Activated T-cell treated with anti-CD3 and anti-CD28 coated beads for 4 hours (primary cell): ENCODE measurements at places on chromosomes 1 and 21.

- DNase-seq: no peak
These were observed 174.4 kb upstream of the UBE2U start for GRCh38 chr1:64029037-64029436.

GRCh38 chr1:247548769-247549182, at the start of gene GCSAML:
Gene GCSAML (plus strand): TSS chr1:247549134. CDS start chr1:247549192, 58 bp downstream.
- DNase-seq: no peak

GRCh38 chr1:216896146-216896545, 172.9 kb upstream of the ESRRG start:
- no peak for DNase-seq

GRCh38 chr1:207284209-207284897, 37.1 kb upstream of the CD55 start:
- DNase-seq: no peak

DNA sequence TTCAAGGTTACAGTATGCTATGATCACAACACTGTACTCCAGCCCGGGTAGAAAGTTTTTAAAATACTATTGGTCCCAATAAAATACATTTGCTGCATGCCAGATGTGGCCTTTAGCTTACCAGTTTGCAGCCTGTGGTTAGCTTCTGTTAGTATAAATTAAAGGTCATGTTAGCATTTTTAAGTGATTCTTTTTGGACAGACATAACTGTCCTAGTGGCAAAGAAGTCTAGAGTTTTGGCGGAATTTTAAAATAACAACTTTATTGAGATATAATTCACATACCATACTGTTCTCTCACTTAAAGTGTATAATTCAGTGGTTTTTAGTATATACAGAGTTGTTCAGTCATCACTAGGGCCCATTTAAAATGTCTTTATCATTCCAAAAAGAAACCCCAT, 24.3 kb upstream of the TMEM39B start:
- DNase-seq: no peak

- no peak for DNase-seq
These were observed at the start of gene SH3BGR for GRCh38 chr21:39451332-39452206. Gene SH3BGR (plus strand): TSS chr21:39451970. CDS start chr21:39452097, 127 bp downstream.

DNA sequence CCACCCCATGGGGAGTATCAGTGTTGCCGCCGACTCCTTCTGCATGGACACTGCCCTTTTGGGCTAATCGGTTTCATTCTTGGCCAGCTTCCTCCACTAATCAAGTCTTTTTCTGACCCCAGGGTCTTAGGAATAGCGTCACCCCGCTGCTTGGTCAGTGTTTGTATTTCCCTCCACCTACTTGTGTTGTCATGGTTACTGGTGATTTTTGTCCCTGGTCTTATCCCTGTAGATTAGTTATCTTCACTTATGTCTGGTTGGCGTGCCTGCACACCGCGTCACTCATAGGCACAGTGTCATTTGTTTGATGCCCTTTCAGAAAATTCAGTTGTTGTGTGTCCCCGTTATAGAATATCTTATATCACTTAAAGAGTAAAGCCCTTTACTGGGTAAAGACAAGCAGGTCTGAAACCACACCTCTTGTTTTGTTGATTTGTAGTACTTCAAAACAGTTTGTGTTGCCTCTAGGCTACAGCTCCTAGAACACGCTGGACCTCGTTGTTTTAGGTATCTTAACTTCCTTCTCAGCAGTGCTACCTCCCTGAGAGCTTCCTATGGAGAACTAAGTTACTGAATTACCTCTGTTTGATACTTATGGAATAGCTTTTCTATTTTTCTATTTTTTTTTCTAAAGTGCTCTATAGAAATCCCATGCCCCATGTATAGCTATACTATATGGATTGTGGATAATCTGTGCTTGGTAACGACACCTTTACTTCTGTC, 868 bp downstream of the PPP1R12B start:
- DNase-seq: no peak

DNA sequence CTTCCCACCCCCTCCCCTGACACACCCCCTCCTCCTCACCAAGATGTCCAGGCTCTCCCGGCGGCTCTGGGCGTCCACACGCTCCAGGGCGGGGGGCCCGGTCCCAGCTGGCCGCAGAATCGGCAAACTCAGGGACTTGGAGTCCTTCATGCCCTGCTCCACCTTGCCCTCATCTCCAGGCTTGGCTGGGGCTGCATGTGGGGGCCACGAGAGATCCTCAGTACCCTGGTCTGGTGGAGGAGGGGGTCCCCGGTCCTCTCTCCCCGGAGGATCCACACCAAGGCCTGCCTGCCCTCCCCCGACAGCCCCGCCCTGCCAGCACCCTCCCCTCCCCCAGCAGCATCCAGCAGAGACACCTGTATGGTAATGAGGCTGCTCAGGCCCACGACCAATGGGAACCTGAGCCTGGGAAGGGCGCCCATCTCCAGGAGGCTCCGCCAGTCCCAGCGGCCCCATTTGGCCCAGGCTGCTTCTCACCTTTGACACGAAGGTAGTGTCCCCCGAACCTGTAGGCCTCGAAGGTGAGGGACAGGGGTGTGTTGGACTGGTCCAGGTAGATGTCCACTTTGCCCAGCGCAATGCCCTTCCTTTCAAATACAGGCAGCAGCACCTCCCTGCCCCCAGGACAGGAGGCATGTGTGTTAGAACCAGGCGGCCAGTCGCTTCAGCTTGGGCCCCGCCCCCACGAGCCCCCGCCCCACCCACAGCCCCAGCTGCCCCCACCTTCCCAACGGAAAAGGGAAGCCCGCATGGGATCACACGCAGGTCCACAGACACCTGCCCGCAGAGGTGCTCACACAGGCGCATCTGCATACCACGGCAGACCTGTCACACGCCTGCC, 8.2 kb upstream of the TNFRSF25 start:
- no peak for DNase-seq

DNA sequence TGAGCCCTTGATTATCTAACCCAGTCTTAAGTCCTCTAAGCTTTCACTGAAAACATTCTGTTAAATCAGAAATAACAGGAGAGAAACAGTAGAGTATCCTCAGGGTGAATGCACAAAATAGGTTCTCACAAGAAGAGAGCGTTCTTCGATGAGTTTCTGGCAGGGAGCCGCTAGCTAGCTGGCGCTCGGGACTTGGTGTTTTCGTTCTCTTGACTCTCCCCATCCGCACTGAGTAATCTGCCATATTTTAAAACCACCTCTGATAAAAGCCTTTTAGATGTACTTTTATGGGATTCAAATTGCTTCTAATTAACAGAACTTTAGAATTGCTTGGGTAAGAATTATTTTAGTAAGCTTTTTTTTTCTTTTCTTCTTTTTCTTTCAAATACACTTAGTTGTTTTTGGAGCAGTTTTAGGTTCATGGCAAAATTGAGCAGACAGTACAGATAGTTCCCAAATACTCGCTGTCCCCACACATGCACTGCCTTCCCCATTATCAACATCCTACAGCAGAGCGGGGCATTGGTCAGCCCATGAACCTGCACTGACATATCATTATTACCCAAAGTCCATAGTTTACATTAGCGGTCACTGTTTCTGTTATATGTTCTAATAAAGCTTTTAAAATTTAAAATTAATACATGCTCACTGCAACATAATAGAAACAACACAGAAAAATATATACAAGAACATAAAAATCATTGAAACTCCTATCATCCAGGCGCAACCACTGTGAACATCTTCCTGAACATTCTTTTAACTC, 35.4 kb downstream of the PRDM2 start:
- no peak for DNase-seq

DNA sequence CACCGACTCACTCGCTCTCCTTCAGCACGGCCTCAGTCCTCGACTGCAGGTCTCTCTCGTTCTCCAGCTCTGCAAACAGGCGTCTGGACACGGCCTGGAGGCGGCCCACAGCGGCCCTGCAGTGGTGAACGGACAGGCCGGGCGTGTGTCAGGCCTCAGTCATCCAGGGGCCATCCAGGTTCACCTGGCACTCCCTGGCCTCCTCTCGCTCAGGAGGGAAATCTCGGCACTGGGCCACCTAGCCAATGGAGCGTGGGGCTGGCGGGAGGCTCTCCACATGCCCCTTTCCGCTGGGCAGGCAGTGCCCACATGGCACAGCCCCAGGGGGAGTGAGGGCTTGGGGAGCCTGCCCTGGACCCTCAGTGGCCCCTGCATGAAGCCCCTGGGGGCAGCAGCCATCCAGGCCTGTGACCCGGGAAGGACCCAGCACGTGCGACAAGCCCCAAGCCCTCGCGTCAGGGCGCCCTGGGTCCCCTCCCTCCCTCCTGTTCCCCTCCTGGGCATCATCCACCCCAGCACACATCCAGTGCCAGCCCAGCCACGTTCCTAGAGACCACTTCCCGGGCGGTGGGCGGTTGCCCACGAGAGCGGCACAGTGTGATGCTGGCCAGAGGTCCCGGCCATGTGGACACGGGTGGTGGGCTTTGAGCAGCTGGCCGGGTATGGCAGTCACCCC, 18.1 kb downstream of the CFAP74 start:
- no peak for DNase-seq

GRCh38 chr1:112317611-112318062, 78.4 kb upstream of the CTTNBP2NL start:
- no peak for DNase-seq

- DNase-seq: no peak
These were observed 426.6 kb upstream of the PLXNA2 start for GRCh38 chr1:208670778-208671177.

GRCh38 chr1:209486861-209487593, 96.5 kb upstream of the CAMK1G start:
- no peak for DNase-seq

GRCh38 chr1:150235294-150235851, 539 bp downstream of the ANP32E start:
- peak; percentile 23 for DNase-seq

DNA sequence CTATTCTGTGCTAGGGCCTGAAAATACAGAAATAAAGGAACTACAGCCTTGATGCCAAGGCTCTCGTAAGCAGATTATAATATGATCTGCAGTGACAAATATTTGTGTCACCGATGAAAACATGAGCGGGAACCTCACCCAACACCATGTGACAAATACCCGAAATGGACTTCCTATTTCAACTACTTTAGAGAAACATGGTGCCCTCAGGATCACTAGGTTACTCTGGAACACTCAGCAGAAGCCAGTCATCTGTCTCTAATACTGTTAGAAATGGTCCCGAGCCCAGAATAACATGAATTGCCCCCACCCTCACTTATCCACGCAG, 463 bp upstream of the VAMP3 start:
- no peak for DNase-seq

GRCh38 chr1:55209247-55209646, 5.9 kb downstream of the USP24 start:
- DNase-seq: no peak

DNA sequence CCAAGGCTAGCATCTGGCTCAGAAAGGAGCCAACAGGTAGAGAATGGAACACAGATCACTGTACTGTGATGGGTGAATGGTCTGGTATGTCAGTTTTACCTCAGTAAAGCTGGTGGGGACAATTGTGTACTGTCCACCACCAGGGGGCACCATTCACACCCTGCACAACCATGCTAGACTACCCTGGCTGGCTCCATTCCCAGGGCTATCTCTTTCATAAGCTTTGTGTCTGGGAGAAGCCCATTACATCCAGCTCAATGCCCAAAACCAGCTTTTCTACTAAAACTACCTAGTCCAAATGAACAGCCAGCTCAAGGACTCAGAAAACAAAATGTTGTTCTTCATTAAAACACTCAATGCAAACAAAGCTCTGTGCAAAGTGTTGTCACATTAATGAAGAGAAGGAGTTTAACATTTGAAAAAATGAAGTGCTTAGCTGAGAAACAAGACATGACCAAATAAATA, 62.0 kb upstream of the RASAL2 start:
- no peak for DNase-seq

- no peak for DNase-seq
These were observed 19.5 kb upstream of the WARS2 start for GRCh38 chr1:119159966-119160365.

DNA sequence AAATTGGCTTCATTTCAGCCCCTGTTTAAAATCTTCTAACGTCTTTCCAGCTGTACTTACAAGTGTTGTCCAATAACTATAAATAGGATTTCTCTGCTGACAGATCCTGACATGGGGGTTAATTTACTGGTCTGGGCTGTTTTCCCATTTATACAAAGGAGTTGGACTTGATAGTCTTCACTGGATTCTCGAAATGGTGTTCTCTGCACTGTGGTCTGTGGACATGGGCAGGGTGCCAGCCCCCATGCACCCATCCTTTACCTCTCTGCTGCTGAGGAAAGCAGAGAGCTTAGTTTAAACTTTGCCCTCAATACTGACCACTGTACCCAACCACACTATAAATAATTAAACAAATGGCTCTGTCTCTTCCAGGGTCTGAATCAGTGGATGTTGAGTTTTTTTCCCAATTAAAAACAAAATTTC, 5.2 kb downstream of the DIO1 start:
- DNase-seq: no peak

- DNase-seq: no peak
These were observed 13.3 kb upstream of the CPT2 start for GRCh38 chr1:53183095-53183990.
